ENCODE measurements at places on chromosomes 7 and 10. TPM values are rescaled to one million over a fixed set of nuclear protein-coding genes. Genes with fewer than 3 reads are reported as not detected.

DNA sequence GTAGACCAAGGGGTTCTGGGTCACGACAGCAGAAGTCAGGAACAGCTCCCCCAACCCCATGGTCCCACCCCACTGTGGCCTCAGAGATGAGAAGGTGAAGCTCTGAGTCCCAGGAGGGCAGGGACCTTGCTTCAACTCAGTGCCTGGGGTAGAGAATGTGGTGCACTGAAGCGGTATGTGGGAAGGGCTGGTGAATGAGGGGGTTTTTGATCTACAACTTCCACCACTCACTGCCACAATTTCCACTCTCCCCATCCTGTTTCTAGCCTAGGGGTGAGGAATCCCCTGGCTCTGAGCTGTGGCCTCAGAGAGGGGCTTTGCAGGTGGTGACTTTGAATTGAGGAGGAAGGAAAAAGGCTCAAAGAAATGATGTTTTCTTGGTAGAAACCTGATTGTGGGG lies 44.9 kb upstream of the TOMM7 start:
- DNase-seq: no peak

DNA sequence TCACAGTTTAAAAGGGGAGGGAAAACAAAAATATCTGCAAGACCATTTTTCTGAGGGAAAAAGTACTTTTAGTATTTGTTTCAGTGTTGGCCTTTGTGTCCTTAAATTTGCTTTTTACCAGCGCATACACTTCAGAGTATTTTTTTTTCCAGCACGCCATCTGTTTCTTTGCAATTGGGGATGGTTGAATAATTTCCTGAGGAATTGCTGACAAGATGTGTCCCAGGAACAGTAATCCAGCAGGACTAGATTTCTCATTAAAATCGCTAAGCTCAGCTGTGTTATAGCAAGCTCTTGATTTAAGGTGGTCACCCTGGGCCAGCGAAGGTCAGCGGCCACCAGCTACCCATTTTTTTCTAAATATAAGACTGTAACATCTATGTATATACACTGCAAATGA lies 156.9 kb upstream of the RHOBTB1 start:
- no peak for DNase-seq

- no peak for DNase-seq
Measured at GRCh38 chr7:71472962-71473361, 341.0 kb downstream of the GALNT17 start.

DNA sequence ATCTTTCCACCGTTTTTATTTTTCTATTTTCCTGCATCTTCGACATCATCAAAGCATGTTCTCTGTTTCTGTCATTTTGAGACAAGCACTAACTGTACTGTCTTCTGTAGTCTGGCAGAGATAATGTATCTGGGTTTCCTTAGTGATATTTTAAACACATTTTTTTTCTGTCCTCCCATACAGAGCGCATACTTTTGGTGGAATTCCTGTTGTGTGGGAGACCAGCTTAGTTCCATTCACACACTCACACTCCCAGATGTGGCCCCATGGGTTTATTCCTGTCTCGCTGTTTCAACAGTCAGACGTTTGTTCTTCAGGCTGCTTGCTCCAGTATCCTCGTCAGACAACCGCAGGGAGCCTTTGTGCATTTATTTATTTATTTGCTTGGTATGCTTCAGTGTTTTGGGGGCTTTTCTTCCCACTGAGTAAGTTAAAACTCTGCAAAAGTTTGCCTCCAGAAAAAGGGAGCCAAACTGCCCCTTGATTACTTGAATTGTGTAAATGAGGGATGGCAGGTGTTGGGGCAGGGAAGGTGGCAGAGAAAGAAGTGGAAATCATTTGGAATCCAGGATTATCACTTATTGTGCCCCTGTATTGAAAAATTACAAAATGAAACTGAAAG lies 456.8 kb upstream of the KLF6 start:
- peak; percentile 94 for DNase-seq

DNA sequence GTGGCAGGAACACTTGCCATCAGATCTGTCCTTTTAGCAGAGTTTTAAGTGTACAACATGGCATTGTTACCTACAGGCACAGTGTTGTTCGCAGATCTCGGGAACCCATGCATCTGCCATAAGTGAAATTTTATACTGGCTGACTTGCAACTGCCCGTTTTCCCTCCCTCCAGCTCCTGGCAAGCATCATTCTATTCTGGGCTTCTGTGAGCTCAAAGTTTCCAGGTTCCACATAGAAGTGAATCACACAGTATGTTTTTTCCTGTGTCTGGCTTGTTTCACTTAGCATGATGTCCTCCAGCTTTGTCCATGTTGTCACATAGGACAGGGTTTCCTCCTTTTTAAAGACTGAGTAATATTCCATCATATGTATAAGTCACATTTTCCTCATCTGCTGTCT lies 56.6 kb downstream of the C10orf143 start:
- DNase-seq: no peak

DNA sequence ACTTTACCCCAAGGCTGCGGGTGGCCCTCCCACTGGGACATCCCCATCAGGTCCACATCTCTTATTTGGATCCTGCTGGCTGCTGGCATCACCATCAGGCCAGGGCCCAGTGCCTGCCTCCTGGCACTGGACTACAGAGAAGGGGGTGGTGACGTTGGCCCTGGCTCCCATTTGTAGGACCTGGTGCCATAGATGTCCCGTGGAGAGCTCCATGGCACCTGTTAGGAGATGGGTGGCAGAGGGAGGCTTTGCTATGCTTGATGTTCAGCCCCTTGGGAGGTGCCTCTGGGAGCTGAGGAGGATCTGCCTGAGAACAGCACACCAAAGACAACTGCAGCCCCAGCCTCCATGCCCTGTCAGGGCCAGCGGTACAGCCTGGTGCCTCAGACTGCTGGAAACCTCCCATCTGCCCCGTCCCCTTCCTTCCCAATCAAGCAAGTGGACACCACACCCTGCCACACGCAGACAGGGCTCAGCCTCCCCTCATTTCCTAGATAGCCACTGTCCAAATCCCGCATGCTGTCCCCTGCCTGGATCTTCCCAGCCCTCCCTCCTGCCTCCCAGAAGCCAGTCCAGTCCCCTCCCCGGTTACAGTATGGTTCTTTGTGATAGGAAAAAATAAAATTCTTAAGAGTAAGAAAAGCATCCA lies 230.0 kb upstream of the GRB10 start:
- no peak for DNase-seq

DNA sequence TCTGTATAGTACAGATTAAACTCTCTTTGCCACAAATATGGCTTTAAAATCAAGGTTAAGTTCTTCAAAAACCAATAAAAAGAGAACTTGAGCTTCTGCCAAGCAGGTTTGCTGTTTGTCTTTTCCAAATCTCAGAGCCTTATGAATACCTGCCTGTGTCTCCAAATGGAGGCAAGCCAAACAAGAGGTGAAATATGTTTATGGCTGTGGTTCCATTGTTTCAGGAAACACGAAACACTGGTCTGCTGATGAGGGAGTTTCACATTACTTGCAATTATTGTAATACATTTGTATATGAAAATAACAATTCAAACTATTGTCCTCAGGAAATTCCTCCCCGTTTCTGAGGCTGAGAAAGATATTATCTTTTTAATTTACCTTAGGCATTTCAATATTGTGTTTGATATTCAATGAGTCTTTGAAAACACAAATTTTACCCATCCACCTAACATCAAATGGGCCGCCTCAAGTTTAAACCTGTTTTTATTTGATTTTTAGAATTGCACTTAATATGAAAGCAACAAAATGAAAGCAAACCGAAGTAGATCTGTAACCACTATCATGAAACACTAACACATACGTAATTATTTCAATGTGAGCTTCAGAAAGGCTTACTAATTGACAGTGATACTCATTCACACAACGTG lies 359.3 kb downstream of the HGF start:
- DNase-seq: no peak

- DNase-seq: no peak
Measured at GRCh38 chr7:94940241-94940640, 32.8 kb downstream of the PPP1R9A start.

DNA sequence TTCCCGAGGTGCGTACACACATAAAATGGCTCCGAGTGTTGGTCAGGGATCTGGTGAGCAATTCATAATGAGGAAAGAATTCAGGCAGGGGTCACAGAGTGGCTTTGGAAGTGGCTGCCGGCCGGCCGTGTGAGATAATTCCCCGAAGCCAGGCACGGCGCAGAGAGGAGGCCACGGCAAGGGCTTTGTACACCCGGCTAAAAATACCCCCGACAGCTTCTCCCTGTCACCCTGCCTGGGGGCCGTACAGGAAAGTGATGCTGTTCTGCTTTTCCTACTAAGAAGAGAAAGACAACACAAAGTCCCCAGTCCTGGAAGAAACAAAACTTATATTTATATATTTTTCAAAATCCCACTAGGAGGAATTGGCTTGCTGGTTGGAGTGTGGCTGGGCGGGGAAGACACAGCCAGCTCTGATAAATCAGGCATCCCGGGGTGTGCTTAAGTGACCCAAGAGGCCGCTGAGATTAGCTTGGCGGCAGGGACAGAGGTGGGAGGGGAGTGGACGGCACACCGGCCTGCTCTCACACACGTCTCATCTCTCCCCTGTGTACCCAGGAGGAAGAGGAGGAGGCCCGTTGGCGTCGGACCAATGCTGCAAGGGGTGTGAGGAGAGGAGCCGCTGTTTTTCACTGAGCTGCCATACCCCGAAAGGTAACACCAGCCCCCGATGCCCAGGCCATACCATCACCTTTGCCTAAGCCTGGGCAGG lies 70.5 kb downstream of the ZMIZ1 start:
- DNase-seq: peak; percentile 89

DNA sequence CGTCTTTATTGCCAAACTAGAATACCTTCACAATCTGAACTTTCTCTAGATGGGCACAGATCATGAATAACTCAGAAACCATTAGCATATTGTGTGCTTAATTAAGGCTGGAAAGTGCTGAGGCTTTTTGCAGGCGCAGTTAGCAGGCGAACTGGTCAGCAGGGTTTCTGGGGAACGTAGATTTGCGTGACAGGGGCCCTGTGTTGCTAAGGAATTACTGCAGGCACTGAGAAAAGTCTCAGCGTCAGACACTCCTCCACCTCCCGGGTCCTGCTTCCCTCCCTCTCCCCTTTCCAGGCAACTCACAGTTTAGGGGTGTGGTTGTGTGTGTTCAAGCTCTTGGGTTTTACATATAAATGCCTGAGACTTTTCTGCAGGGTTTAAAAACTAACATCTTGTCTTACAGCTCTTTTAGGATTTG lies 2.2 kb downstream of the MAP3K8 start:
- peak; percentile 41 for DNase-seq

SUN3 gene
- total RNA-seq: not detected

- no peak for DNase-seq
Measured at GRCh38 chr10:76991621-76992020, 646.0 kb downstream of the KCNMA1 start.

DCLRE1A gene
- 6.8 TPM for total RNA-seq

DNA sequence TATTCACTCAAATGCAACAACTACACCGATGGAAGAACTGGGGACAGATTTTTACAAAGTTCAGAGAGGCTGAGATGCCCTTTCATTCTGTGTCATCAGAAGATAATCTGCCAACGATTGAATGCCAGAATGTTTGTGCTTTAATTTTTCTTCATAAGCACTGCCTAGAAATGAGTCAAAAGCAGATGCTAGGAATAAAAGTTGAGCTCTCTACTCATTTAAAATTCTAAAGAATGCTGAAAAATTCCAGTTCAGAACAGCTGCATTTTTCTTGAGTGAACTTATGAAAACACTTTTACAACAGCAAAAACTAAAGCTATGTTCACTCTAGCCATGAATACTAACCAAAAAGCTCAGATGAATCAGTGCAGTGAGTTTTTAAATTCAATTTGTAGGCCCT lies 22.3 kb upstream of the FAM133B start:
- peak; percentile 93 for DNase-seq

GRCh38 chr10:68151453-68151852 lies 42.2 kb downstream of the MYPN start:
- DNase-seq: no peak

Measured in LHCN-M2 (cell line).